ENCODE measurements at places on chromosomes 3 and 15.

GRCh38 chr3:69562020-69562419 is 176.1 kb upstream of the FRMD4B start:
- DNase-seq, result no peak

GRCh38 chr3:121992601-121993560 is 29.2 kb downstream of the ILDR1 start:
- no peak for DNase-seq

- no peak for DNase-seq
Measured at GRCh38 chr15:61318301-61318700, 89.2 kb upstream of the RORA start.

GRCh38 chr3:71111784-71112440 is 471.6 kb downstream of the FOXP1 start:
- DNase-seq, result peak; percentile 29

DNA sequence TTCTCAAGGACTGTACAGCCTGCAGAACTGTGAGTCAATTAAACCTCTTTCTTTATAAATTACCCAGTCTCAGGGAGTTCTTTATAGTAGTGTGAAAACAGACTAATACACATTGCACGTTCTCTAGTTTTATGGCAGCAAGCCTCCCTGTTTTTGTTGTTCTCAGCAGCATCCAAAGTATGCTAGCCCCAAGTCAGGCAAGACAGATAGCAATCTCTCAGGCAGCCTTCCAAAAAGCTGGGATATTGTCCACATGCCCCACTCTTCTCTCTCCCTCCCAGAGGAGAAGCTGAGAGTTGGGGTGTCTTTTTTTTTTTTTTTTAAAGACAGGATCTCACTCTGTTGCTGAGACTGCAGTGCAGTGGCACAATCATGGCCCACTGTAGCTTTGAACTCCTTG is 130.6 kb downstream of the ISL2 start:
- no peak for DNase-seq

DNA sequence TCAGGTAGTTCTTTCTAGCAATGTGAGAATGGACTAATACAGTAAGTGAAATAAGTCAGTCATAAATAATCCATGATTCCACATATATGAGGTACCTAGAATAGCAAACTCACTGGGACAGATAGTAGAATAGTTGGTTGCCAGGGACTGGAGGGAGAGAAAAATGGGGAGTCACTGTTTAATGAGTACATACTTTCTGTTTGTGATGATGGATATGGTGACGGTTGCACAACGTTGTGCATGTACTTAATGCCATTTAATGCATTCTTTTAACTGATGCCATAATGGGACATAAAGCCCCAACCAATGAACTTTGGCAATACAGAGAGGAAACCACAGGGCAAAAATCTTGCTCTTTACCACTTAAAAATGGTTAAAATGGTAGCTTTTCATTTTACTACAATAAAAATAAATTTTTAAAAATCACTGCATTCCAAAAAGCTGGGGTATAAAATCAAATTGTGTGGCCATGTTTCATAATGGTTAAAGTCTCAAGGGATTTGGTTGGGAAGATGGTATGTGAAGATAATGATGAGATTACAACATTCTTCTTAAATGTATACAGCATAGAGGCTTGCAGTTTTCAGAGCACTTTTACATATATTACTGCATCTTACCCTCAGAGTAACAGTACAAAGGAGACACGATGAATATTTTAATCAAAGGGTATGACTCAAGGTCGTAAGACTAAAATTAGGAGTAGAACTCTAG is 45.2 kb downstream of the ADAM10 start:
- no peak for DNase-seq

- peak; percentile 45 for DNase-seq
Measured at GRCh38 chr3:186932281-186933181, 2.2 kb downstream of the ST6GAL1 start.

DNA sequence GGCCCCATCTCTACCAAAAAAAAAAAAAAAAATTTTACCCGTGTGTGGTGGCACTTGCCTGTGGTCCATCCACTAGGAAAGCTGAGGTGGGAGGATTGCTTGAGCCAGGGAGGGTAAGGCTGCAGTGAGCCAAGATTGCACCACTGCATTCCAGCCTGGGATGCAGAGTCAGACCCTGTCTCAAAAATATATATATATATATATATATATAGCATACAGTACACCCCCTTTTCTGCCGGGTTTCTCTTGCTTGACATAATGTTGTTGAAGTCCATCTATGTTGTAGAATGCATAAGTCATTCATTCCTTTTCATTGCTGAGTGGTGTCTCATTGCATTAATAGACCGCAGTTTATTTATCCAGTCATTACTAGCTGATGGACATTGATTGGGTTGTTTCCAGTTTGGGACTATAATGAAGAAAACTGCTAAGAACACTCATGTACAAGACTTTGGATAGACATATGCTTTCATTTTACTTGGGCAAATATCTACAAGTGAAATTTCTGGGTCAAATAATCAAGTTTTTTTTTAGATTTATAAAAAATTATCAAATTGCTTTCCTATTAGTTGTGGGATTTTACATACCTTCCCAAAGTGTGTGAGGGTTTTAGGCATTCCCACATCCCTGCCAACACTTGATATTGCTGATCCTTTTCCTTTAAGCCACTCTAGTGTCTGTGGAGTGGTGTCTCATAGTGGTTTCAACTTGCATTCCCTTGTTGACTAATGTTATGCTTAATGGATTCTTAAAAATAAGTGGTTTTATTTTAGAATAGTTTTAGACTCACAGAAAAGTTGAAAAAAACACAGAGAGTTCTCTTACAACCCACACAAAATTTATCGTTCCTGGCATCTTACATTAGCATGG is 2.1 kb upstream of the PRR20G start:
- DNase-seq, result no peak

GRCh38 chr3:115655761-115656282 is 32.5 kb downstream of the GAP43 start:
- no peak for DNase-seq

DNA sequence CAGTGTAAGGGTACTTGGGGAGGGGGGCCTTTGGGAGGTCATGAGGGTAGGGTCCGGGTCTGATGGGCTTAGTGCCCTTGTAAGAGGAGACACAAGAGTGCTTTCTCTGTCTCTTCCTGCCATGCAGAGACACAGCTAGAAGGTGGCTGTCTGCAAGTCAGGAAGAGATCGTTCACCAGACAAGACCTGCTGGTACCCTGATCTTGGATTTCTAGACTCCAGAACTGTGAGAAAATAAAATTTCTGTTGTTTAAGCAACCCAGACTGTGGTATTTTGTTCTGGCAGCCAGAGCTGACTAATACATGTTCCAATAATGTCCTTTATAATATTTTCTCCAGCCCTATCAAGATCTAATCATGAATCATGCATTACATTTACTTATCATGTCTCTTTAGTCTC is 130.0 kb upstream of the VEPH1 start:
- DNase-seq, result no peak

- no peak for DNase-seq
Measured at GRCh38 chr15:33032053-33032452, 162.5 kb downstream of the FMN1 start.

- no peak for DNase-seq
Measured at GRCh38 chr3:141557961-141558706, 71.3 kb downstream of the RASA2 start.

DNA sequence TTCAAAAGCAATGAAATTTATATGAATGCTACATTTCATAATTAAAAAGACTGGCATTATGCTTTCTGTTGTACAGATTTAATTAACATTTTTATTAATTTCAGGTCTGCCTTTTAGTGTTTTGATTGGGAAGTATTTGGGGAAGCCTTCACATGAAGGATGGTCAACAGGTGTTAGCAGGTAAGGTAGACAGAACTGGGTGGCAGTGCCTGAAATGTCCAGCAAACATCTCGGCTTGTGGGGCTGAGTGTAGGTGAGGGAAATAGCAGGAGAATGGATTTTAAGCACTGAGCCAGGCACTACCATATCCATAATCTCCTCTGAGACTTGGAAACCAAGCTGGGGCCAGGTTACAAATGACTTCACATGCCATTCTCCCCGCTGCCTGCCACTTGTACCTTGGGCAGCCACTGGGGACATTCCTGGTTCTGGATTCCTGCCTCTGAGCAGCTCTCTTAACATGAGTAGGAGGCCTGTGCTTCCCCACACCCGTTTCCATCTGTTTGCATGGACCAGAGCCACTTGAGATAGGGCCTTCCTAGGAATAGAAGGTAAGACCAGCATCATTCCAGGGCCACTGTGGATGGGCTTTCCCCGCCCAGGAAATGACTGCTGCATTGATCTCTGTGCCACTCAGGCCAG is 125.9 kb upstream of the HES1 start:
- no peak for DNase-seq

GRCh38 chr3:133933097-133934024 is 37.7 kb upstream of the RAB6B start:
- no peak for DNase-seq

GRCh38 chr3:73467211-73467610 is 157.5 kb downstream of the PDZRN3 start:
- DNase-seq, result no peak

DNA sequence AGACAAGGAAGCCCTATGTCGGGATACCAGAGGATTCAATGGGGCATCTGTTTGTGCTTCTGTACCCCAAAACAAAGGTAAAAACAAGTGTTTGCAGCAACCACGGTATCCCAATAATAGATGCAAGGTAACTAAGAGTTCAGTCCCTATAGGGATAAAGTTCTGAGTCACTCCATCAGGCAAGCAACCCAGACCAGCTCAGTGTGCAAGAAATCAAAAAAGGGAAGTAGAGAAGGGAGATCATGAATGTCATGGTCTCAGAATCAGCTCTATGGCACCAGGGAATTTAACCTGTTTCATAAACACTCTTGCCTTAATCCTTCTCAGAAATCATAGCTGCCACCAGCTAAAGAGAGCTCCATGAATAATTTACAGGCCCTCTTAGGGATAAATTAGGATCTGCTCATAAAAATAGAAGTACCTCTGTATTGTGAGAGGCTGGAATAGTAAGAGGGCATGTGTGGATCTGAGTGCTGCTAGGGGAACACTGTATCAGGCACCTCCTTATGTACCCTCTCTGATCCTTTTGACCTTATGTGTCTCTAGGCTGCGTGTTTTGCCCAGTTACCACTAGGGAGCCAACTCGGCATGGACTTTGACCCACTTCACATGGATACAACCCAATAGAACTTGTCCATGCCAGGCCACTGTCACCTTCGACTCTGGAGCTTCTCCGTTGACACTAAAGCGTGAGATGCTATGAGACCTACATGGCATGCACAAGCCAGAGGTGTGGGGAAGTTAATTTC is 754.6 kb downstream of the AGBL1 start:
- no peak for DNase-seq

GRCh38 chr3:178420033-178420432 is 116.2 kb upstream of the KCNMB2 start:
- DNase-seq, result no peak

DNA sequence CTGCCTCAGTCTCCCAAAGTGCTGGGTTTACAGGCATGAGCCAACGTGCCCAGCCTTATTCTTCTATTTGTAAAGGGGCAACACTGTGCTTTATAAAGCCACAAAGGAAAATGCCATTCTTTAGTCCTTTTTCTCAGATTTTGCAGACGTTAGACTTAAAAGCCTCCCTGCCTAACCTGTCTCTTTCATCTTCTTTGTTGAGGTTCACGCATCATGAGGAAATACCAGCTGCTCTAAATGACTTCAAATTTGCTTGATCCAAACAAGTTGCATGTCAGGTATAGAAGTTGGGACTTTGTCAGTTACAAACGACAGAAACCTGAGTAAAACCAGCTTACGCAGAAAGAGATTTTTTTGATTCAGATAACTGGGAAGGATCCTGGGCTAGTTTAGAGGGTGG is 51.1 kb upstream of the LRRFIP2 start:
- DNase-seq, result no peak

- DNase-seq, result no peak
Measured at GRCh38 chr15:36850864-36851263, 249.5 kb downstream of the MEIS2 start.

DNA sequence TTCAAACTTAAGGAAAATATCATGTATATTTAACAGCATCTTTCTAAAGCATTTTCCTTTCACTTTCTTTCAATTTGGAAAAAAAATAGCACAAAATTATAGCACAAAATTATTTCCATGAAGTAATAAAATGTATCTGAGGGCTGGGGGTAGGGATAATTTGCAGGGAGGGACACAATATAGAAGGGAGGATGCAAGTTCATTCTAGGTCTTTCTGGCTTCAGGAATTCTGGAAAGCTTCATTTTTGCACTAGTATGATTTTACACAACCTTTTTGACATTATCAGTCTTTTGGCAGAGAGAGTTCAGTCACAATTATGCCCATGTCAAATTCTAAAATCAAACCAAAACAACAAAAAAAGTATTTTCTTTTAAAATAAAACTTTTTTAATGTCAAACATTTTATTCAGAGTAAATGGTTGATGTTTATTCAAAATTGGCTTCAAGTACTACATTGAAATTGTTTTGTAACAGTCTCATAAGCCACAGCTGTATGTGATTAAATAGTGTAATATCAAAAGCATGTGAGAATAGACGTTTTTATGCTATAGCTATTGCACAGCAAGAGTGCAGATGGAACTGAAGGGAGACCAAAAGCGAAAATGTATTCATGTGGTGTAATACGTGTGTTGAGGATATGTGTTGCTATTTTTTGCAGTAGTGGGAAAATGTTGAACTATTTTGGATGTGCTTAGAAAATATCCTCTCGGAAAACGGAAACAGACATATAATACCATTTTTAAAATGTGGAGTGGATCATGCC is 5.8 kb downstream of the RBMS3 start:
- DNase-seq, result no peak

GRCh38 chr15:88648357-88649214 is 9.8 kb downstream of the ISG20 start:
- DNase-seq, result peak; percentile 28

DNA sequence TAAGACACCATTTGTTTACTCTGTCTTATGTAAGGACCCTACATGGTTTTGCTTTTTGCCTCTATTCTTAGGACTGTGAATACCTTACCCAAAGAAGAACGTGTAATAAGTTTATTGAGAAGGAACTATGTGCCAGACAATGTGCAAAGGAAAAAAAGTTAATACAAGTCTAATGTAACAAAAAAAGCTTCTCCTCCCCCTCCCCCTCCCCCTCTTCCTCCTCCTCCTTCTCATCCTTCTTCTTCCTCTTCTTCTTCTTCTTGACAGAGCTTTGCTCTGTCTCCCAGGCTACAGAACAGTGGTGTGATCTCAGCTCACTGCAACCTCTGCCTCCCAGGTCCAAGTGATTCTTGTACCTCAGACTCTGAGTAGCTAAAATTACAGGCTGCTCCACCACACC is 50.9 kb upstream of the MITF start:
- DNase-seq, result no peak
